ENCODE measurements at places on chromosomes 1 and 21.

DNA sequence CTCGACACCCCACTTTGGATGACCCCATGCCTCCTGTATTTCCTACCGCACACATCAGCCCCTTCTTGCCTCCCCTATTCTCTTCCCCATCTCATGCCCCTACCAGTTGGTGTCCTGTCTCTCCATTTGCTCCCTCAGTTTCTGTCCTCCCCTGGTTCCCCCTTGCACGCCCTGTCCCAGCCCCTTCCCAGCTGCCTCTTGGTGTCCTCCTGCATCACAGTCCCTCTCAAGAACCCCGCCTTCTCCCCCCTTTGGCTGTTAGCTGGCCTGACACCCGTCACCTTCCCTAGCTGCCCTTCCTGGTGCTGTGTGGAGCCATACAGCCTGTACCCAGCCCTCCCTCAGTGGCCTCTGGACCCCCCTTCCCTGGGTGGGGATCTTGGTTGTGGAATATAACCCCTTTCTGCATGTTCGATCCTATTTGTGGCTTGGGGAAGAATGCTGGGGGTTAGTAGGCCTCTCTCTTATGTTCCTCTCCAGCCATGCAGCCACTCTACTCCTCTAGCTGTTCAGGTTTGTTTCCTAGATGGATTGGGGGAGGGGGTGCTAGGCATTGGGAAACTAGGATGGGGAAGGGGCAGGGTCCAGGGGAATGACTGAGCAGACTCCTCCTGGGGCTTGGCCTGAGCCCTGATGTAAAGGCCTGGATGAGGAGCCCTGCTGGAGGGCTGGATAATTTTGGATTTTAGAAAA is 41.4 kb upstream of the NFASC start:
- DNase-seq: no peak

DNA sequence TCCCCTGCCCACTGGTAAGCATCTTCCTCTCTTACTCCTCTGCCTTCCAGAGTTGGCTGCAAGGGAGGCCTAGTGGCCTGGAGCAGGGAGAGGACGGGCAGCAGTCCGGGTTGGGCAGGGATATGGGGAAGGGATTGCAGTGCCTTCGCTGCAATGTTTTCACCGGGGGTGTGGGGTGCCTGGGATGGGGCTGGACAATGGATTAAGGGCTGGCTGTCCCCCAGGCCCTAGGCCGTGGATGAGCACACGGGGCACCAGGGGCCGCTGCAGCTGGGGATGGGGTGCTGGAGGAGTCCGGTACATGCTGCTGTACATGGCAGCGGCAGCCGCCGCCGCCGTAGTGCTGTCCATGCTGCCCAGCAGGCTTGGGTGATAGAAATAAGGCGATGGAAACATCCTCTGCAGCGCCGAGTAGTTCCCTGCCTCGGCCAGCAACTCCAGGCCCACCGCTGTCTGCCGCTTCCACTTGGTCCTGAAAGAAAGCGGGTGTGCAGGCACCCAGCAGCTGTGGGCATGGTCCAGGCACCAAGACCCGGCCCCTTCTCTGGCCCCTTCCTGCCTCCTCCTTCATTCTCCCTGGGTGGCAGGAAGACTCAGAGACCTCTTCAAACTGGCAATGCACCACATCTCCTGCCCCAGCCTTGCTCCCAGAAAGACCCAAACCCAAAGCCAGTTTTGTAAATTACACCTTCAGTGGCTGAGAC is 4.8 kb downstream of the BARHL2 start:
- no peak for DNase-seq

DNA sequence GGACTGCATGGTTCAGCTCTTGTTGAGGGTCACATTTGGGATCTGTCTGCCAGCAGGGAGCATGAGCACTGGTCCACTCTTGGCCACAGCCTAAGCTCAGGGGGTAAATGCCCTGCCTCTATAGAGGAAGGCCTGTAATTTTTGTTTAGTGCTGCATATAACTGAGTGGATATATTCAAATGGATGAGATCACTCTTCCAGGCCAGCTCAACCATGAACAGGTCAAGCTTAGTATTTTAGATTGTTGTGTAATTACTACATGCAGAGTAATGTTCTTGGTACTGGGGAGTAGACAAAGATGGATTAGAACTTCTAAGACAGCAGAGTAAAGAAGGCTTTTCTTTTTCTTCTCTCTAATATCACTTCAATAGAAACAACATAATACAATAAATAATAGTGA is 376.9 kb downstream of the GPATCH2 start:
- DNase-seq: no peak

DNA sequence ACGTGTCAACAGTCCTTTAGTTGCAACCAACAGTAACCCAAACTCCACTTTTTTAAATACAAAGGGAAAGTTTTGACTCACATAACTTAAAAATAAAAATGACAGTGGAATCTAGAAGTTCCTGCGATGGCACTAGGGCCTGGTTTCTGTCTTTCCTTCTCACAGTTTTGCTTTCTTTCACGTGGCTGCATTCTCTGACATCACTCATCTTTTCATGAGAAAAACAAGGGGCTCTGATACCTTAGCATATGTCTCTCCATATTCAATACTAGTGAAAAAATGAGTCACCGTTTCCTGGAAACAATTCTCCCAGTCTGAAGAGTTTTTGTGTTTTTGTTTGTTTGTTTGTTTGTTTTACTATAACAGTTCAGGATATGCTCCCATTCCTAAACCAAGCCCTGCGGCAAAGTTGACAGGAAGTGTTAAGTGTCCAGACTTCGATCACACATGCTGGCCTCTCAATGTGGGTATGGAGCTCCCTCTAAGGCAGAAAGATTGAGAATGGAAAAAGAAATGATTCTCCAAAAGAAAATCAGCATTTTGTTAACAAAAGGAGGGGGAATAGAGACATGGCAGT is 483.3 kb downstream of the TTLL7 start:
- DNase-seq: no peak

GRCh38 chr21:37525810-37526209 is 159.2 kb downstream of the DYRK1A start:
- no peak for DNase-seq

GRCh38 chr1:37926038-37926924 is 20.6 kb downstream of the INPP5B start:
- no peak for DNase-seq
